NCI-H1436 treated with DMSO at 0.1 percent for 48 hours (cell line): ENCODE measurements at places on chromosomes 3 and 15.

- DNase-seq, result no peak
Measured at GRCh38 chr3:10274601-10275000, 18.1 kb downstream of the GHRL start.

GRCh38 chr3:162704799-162705385, 1208.3 kb downstream of the OTOL1 start:
- DNase-seq, result no peak

DNA sequence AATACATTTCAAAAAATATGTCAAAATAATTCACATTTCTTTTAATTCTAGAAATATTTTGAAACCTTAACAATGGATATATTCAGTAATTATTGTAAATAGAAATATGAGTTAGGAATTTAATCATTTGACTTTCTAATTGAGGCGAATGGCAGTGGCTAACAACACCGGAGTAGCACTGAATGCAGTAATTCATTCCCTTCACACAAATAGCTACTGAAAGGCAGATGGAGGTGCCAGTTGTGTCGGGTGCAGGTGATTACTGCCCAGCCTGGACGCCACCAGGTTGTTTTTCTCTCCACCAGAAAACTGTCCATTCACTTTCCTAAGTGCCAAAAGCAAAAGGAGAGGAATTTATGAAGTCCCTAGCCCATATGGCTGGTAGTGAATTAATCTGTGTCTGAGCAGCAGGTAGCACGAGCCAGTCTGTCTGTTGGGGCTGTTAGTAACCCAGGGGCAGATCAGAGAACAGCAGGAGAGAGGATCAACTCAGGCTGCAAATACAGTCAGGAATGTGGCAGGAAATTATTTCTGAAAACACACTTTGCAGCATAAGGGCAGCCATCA, 79.3 kb upstream of the GMNC start:
- no peak for DNase-seq

GRCh38 chr3:23869977-23870662, 46.7 kb downstream of the NKIRAS1 start:
- no peak for DNase-seq

DNA sequence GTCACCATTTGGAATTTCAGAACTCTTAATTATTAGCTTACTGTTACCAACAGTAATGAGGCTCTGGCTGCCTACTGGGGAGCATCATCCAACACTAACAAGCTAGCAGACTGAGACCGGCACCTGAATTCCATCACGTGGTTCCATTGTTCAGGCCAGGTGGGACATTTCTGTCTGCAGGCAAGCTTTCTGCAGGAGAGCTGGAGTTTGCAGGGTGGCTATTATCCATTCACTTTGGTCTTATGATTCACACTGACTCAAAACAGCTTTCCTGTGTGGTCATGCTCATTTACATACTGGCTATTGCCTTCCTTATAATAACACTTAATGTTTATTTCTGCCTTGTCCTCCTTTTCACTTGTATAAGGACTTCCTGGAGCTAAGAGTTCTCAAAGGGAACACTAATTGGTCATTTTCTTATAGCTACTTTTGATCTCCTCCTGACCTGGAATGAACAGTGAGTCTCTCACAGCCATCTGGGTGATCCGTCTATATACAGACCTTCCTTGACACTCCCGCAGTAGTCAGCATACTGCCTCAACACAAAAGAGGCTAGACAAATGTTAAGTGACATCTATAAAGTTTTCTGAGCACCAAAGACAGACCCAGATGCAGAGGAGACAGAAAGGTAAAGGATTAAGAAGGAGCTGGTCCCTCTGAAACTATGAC, 695.4 kb downstream of the FHIT start:
- DNase-seq, result no peak

GRCh38 chr3:116920826-116921610, 211.4 kb downstream of the TUSC7 start:
- DNase-seq, result no peak
